ENCODE measurements at places on chromosomes 5 and 9.

DNA sequence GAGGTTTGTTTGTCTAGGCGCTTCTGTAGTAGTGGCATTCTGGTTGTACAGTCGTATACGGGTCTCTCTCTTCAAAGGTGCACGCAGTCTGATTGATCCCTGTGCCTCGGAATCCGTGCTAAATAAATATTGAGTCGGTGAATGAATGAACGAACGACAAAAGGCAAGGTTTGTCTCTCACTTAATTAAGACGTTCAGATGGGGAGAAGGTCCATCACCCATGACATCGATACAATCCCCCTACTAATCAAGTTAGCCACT lies 500 bp upstream of the CREBRF start:
- DNase-seq = no peak

DNA sequence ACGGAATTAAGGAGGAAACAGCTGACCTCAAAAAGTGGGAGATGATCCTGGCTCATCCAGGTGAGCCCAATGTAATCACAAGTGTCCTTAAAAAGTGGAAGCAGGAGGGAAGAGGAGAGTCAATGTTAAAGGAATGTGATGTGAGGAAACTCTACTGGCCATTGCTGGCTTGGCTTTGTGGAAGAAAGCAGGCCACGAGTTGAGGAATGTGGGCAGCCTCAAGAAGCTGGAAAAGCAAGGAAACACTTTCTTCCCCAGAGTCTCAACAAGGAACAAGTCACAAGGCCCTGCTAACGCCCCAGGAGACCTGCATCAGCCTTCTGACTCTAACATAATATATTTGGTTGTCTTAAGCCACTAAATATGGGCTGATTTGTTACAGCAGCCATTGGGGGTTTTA lies 252.8 kb downstream of the PSAT1 start:
- DNase-seq = no peak

DNA sequence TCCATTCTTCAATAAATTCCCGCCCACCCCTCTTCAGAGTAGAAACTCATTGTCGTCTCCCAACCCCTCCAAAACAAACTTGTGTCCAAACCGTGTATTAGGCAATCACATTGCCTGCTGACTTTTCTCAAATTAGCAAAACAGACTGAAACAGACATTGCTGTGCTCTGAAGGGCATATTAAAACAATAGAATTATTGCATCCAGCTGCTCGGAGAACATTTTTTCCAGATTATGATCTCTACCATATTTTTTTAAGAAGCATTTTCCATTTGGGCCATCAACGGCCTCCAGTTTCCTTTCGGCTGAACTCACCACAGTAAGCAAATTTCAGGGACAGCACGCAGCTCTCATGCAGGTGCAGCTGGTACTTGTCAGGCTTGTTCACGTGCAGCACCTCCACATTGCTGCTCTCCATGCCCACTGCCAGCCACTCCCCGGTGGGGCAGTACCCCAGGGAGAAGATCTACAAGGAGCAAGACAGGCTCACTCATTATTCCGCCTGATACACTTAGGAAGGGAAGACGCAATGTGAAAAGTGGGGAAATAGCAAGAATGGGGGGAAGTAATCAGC lies 104.1 kb downstream of the TLE1 start:
- DNase-seq = no peak

DNA sequence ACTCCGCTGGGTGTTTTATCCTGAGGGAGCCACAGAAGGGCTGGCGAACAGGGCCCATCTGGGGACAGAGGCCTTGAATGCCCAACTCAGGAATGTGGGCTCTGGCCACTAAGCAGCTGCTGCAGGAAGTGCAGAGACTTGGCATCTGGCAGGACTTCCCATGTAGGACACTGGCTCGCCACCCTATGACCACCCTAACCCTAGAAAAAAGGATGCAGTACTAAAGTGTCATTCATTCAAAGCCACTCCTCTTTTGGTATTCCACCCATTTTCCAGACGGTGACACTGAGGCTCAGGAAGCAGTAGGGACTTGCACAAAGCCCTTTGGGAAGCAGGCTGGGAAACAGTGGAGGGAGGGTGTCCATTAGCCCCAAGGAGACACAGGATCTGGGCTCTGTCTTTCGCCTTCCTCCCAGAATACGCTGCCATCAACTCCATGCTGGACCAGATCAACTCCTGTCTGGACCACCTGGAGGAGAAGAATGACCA lies 3.0 kb downstream of the BBLN start:
- DNase-seq = no peak

DNA sequence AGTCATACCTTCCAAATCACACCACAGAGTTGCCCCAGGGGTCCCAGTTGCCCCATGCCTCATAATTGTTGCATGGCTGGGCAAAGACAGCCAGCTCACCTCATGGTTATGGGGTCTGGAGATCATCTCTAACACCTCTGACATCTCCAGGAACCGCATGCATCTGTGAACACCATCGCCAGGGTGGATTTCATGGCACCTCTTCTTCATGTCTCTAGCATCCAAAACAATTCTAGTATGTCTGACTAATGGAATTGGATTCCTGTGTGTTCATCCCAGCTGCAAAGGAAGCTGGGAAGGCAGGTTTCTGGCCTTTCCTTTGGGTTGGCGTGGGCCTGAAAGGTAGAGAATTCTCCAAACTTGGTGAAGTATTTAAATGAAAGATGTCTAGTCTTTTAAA lies 122.3 kb upstream of the ABCA1 start:
- DNase-seq = no peak

DNA sequence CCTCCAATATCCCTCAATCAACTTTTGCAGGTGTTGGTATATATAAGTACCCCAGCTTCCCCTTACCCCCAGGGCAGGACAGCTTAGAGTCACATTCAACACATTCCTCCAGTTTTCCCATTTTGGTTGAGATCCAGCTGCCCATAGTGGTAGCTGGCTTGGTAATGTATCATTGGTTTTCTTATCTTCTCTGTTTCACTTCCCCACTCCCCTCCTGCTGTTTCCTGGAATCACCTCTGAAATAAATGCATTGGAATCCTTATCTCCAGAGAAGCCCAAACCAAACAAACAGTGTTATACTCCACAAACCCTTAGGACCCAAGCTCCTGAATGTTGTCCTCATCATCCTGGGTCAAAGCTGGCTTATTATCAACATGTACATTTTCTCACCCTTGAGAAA lies 184.8 kb downstream of the TMEM38B start:
- no peak for DNase-seq

GRCh38 chr9:78612091-78612490 lies 315.2 kb downstream of the PSAT1 start:
- no peak for DNase-seq

DNA sequence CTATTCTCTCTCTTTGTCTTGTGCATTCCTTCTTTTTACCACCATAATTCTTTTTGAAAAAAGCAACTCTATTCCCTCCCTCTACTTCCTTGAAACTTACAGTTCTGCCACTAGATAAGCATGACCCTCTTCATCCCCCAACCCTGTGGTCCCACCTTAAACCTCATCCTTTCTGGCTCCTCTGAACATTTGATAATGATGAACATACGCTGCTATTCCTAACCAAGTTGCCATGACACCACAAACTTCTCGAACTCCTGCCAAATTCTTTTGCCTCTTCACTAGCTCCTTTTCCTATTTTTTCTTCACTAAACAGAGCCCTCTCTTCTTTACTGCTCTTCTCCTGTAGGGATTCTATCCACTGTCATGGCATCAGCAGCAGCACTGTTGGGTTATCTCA lies 57.1 kb downstream of the MOCS2 start:
- DNase-seq = no peak

DNA sequence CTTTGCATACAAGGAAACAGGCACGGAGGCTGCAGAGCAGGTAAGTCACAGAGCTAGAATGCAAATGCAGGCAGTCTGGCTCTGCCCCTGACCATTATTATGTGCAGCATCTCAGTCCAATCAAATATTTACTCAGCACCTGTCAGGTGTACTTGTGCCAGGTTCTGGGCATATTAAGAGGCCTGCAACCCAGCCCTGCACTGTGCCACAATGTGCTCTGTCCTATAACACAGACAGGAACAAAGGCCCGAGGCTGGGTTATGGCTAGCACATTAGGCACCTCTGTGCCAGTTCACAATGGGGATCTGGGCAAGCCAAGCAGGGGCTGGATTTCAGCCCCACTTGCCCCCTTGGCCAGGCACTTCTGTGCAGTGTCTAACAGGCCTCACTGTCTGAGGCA lies 14.0 kb downstream of the ARL15 start:
- no peak for DNase-seq

DNA sequence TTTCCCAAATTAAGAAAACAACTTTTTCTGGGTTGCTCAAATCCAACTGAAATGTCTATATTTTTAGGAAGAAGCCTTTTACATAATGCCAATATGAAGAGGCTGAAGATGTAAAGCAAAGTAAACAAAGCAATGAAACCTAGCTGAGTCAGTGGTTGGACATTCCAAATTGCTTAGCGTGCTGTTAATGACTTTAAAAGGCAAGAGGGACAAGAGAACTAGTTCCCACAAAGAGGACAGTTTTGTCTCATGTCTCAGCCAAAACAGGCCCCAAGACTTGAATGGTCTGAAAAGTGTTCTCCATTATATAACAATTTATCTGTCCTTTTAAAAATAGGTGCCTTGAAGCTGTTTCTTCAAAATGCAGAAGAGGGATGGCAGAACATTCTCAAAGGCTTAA lies 407.0 kb downstream of the ENC1 start:
- DNase-seq = no peak

GRCh38 chr9:131880833-131881583 lies 141.1 kb upstream of the RAPGEF1 start:
- no peak for DNase-seq

DNA sequence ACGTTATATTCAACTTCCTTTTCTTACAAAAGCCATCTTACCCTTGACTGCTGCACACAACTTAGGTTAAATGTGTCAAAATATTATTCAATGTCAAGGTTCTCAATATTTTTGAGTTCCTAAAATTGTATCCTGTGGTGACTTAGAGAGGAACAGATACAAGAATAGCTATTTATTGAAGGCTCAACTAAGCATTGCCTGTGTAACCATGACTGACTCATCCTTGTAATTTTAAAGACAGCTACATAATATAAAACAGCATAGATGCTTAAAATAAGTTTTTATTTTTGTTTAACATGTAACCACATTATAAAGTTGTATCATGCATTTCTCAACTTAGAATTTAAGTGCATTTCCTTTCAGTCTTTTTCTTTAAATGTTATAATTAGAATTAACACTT lies 312.9 kb upstream of the RGMB start:
- DNase-seq = no peak

DNA sequence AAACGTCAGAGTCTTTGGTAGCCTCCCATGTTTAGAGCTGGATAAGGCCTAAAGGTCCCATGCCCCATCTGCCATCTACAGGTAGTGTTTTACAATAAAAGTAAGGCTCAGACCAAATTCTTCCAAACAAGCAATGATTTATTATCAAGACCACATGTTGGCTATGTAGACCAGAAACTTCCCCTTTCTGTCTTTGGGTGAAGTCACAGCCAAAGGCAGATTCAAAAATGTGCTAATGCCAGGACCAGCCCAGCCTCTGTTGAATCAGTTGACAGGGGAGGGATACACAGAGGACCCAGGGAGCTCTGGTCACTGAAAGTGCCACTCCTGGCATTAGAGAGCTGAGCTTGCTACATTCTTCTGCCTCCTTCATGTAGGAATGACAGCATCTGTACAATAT lies 360.8 kb downstream of the NTRK2 start:
- DNase-seq = no peak

GRCh38 chr5:92559781-92560180 lies 1021.2 kb downstream of the NR2F1-AS1 start:
- DNase-seq = no peak

- DNase-seq = no peak
Measured at GRCh38 chr5:118692811-118693342, 295.5 kb downstream of the DTWD2 start.

DNA sequence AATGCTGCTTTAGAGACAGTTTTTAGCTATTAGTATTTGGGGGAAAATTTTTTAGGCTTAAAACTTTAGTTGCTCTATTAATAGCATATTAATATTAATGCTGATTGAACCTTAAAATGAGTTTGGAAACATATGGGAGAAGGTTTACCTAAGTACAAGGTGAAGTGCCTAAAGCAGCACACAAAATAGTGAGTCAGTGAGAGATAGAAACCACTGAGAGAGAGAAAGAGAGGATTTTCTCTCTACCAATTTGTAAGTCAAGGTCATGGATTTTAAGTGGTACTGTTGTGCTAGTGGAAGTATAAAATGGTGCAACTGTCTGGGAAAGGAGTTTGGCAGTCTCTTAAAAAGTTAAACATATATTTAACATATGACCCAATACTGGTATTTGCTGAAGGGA lies 64.9 kb downstream of the MARCHF3 start:
- DNase-seq = no peak

DNA sequence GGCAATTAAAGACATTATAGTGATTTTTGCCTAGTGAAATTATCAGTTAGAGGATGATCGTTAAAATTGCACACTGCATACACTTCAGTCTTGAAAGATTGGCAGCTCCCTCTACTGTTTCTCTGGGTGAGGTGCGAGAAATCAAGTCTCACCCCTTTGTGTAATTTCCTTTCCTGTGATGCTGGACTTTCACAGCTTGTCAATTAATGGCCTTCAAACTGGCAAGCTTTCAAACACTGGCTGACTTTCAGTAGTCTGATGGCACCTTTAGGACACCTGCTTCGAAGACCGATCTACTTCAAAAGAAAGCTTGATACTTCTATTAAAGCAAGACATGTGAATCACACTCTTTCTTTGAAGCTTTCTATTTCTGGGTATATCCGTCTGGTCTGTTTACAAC lies 706.7 kb upstream of the PTPRD start:
- DNase-seq = no peak

DNA sequence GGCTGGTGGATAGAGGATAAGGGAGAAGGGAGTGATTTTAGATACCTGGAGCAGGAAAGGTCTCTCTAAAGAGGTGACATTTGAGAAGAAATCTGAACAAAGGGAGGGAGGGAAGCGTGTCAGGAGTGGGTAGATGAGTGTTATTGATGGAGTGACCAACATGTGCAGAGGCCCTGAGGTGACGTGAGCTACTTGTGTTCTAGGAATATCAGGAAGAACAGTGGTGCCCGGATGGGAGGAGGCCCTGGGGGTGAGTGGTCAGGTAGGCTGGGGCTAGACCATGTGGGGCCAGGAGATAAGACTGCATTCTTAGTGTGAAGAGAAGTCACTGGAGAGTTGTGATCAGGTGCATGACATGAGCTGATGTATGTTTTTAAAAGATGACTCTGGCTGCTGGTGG lies 256.2 kb downstream of the ARHGAP26 start:
- DNase-seq = no peak

DNA sequence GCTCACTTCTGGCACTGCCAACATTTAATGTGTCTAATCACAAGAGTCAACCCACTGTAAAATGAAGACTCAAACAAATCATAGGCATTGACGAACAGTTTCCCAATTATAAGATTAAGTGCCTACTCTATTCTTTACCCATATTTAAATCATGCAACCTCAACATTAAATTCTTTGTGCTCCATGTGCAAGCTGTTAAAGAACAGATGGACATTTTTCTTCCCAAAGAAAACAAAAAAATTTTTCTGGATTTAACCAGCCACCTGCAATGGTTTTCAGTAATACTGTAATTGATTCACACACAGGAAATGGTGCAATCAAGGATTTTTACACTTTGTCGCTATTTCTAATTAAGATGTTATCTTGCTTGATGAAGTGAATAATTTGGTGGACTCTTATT lies 3.6 kb downstream of the HNRNPK start:
- DNase-seq = no peak

- DNase-seq = no peak
Measured at GRCh38 chr5:171848911-171849520, 63.4 kb downstream of the SMIM23 start.

All from GM20000 (cell line).